ENCODE measurements at places on chromosomes 13 and 19.

- no peak for DNase-seq
These were observed 8.7 kb downstream of the RPS28 start for GRCh38 chr19:8329996-8330395.

DNA sequence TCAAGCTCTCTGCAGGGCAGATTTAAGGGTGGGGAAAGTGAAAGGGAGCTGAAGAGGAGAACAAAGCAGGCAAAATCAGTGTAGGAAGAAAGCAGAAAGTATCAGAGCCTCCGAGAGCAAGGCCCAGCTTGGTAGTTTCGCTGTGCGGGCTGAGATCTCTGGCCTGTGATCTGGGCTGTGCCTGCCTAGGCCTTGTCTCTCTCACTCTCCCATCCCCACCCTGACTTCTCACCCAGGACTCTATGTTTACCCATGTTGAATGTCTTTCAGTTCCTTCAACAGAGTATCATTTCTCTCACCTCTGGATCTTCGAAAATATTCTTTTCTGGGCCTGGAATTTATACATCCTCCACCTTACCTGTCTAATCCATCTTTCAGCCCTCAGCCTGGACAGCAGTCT is 391.3 kb downstream of the FOXO1 start:
- no peak for DNase-seq

DNA sequence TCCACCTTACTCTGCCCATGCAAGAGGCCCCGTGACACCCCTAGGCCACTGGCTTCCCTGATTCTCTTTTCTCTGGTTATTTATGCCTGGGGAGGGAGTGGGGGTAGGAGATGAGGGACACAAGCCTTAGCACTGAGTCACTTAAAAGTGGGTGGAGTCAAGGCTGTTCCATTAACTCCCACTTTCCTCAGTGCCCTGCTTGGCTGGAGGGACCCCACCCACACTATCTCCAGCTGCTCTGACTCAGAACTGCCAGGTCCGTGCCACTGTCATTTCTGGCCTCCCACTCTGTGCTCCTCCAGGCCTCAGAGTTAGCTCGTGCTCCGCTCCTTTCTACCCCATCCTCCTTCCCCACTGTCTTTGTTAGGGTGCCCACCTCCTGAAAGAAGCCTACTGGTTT is 113.4 kb upstream of the UQCRFS1 start:
- no peak for DNase-seq

- DNase-seq = no peak
These were observed 118.9 kb upstream of the UBL3 start for GRCh38 chr13:29969286-29969685.

DNA sequence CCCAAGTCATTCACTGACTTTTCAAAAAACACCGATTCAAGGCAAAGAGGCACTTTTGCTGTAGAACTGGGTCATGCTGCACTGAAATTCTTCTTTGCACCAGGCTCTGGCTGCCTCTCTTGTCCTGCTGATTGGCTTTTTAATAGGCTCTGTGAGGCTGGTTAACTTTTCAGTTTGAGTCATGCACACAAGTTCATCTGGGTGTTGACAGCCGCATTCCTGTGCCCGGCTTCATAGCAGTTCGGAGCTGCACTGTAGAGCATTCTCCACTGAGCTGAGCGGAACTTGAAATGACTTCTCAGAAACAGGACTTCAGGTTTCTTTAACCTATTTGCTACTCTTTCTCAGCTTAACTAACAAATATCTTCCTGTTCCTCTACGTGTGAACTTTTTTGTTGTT is 978.3 kb downstream of the UQCRFS1 start:
- DNase-seq = no peak

DNA sequence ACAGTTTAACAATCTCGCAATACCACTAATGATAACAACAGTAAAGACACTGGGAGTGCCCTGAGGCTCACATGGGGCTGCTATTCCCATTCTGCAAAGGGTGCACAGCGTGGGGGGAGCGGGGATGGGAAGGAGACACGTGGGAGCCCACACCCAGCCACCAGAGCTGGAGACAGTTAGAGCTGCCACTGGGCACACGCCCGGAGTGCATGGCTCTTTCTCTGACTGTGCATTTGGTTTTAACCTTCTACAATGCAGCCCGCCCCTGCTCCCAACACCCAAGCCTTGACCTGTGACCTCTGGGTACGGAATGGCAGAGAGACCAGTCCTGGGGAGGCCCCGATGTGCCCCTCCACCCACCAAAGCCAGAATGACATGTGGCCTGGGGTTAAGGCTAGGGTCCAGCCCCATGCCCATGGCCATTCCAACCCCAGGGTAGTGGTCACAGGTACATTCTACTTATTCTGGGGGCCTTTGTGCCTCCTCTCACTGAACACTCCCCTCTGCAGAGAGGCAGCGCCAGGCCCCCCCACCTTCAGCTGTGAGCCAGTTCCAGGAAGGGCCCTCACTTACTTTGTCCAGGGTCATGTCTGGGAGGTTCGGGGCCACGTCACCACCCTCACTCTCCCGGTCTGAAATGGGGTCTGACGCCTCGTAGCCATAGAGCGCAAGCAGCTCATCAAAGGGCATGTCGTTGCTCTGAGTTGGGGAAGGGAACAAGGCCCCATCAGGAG is 17.1 kb downstream of the MIER2 start:
- no peak for DNase-seq

DNA sequence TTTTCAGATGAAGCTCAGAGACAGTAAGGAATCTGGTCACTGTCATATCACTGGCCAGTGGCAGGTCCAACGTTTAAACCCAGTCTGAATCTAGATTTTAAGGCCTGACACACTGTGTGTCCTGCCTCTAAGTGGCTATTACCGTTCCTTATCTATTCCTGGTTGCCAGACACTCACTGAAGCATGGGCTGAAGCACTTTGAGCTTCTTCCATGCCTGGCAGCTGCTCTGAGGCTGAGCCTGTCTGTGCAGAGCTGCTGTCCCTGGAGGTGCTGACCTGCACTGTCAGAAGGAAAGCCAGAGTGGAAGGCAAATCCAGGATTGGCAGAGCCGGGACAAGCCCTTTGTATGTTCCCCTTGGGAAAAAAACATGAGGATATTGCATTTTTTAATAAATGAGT is 109.2 kb upstream of the SLC7A1 start:
- no peak for DNase-seq

DNA sequence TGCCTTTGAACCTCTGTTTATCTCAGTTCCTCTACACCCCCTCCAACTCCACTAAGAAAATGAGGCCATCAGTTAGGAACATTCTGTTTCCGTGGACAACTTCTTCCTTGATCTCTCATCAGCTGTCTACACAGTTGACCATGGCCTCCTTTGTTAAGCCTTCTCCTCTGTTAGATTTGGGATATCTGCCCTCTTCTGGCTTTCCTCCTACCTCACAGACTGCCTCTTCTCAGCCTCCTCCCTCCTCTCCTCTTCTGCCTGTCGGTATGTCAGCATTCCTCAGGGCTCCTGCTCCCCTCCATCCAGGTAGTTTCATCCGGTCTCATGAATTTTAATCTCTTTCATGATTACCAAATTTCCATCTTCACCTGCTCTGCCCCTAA is 454.9 kb downstream of the FOXO1 start:
- DNase-seq = no peak

DNA sequence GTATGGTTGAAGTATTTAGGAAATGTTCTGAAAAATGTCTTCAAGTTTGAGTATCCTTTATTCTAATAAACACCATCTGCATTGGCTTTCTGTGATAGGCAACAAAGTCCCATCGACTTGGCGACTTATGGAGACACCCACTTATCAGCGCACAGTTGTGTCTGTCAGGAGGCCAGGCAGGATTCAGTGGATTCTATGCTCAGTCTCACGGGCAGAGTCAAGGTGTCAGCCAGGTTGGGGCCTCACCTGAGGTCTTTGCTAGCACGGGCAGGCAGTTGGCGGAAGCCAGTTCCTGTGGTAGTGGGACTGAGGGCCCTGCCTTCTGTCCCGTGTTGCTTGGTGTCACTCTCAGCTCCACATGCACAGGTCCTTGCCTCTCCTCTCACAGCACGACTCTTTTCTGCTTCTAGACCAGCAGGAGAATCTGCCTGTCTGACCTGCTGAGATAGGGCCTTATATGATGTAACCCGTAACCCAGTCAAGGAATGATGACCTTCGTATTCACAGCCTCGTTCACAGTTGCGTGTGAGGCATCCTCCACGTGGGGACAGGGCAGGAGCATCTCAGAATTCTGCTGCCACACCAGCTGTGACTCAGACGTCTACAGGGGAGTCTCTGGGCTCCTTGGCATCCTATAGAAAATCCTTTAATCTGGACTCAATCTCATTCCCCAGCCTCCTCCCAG is 10.0 kb downstream of the CUL4A start:
- no peak for DNase-seq
